ELR (cell line): ENCODE measurements at places on chromosomes 2 and 18.

GRCh38 chr2:40032650-40033319, 253.7 kb upstream of the THUMPD2 start:
- DNase-seq, result peak; percentile 96

DNA sequence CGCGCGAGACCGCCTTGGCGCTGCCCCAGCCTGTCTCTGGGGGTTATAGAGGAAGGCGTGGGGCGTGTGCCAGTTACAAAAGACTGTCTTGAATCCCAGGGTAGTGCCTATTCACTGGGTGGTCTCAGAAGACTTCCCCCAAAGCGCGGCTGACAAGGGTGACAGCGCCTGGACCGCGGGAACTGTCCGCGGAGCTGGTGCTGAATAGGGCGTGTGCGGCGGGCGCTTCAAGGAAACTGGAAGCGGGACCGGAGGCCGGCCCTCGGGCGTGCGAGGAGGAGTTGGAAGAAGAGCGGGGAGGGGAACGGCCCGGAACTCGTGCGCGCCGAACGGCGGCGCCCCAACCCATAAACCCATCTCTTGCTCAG, 2.3 kb downstream of the EGR4 start:
- peak; percentile 53 for DNase-seq

DNA sequence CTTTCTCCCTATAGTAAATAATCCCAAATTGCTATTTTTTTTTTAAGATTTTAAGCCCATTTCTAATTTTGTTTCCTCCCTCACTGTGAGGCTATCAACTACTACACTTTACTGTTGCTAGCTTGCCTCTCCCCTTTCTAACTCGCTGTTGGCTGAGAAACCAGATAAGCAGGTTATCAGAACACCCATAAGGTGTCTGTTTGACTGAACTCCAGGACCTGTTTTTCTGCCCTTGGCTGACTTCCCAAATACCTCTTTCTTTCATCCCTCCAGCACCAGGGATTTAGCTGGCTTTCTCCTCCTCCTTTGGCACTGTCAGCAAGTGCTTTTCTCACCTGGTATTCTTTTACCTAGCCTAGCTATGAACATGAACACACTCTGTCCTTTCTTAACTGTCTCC, 11.1 kb downstream of the TRAK2 start:
- no peak for DNase-seq

GRCh38 chr2:218471982-218472381, 53.1 kb downstream of the VIL1 start:
- no peak for DNase-seq

DNA sequence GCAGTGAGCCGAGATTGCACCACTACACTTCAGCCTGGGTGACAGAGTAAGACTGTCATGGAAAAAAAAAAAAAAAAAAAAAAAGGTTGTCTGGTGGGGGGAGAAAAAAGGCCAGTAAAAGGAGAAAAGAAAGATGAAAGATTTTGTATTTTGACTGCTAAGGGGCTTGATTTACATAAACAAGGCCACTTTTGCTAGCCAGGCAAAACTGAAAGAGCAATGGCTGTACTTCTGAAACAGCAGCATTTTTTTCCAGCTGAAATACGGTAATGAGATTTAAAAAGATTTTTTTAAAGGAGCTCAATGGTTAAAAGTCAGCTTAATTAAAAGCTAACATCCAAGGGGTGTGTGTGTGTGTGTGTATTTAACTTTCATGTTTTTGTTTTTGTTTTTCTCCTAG, 11.3 kb upstream of the OXER1 start:
- DNase-seq, result no peak
